Right hindlimb (tissue), 1 donor: ENCODE measurements at places on chromosomes 2 and 18.

GRCh38 chr18:39462436-39462835 lies 1896.8 kb upstream of the CELF4 start:
- no peak for DNase-seq

- DNase-seq, result no peak
Observed at GRCh38 chr2:146262606-146263005, 1582.2 kb upstream of the ACVR2A start.

DNA sequence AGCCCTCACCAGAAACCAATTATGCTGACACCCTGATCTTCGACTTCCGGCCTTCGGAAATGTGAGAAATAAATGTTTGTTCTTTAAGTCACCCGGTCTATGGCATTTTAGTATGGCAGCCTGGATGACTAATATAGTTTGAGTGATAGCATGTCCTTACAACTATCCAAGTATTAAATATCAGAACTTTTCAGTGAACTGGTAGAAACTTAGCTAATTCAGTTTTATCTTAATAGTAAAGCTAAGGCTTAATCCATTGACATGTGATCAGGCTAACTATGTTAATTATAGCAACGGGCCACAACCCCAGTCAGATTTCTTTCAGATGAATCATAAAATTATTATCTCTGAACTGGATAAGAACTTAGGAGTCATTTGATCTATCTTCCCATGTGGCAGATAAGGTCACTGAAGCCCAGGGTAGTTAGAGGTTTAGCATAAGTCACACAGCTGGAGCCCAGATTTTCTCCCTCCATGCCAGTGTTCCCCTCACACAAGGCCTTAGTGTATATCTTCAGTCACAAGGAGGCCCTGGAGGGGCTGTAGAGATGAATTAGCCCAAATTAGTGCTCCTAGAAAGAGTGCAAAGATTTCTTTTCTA lies 40.7 kb upstream of the UPP2 start:
- DNase-seq, result no peak

- no peak for DNase-seq
Observed at GRCh38 chr2:12903272-12903671, 186.5 kb downstream of the TRIB2 start.

GRCh38 chr2:37873229-37873628 lies 51.9 kb upstream of the RMDN2 start:
- DNase-seq, result no peak

DNA sequence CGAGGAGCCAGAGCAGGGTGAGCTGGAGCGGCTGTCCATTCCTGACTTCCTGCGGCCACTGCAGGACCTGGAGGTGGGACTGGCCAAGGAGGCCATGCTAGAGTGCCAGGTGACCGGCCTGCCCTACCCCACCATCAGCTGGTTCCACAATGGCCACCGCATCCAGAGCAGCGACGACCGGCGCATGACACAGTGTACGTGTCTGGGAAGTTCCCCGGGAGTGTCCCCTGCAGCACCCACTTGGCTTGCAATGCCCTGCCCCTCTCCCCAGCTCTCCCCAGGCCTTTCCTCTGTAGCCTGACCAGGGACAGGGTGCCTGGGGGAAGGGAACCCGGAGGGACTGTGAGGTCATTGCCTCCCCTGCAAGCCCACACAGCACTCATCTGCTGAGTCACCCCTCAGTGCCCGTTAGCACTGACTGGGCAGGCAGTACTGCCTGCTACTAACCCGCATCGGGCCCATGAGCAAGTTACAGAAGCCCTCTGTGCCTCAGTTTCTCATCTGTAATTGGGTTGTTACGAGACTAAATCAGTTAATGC lies 29.4 kb upstream of the GMPPA start:
- no peak for DNase-seq

GRCh38 chr18:11654736-11655605 lies 34.1 kb upstream of the GNAL start:
- DNase-seq, result peak; percentile 39

DNA sequence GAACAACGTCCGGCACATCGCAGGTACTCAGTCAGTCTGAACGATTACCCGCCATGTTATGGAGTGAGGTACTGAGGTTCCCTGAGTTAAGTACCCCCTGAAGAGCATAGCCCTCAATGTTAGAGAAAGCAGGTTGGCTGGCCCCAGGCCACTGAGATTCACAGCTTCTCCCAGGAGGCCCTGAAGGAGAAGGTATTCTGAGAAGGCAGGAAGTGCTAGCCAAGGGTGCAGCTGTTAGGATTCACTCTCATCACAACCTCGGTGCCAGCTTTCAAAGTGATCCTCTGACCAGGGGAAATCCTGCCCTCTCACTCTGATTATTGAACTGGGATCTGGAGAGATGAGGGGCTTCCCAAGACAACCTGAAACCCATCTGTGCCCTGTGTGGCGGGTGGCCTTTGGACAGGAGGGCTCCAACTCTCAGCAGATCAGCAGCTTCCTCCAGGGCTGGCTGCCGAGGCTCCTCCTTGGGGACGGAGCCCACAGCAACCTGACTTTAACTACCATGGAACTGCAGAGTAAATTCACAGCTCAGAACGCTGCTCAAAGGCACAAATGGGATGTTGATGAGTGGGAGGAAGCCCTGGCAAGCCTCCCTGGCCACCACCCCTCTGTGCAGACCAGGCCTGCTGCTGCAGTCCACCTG lies 7.8 kb downstream of the EHD3 start:
- DNase-seq, result no peak

DNA sequence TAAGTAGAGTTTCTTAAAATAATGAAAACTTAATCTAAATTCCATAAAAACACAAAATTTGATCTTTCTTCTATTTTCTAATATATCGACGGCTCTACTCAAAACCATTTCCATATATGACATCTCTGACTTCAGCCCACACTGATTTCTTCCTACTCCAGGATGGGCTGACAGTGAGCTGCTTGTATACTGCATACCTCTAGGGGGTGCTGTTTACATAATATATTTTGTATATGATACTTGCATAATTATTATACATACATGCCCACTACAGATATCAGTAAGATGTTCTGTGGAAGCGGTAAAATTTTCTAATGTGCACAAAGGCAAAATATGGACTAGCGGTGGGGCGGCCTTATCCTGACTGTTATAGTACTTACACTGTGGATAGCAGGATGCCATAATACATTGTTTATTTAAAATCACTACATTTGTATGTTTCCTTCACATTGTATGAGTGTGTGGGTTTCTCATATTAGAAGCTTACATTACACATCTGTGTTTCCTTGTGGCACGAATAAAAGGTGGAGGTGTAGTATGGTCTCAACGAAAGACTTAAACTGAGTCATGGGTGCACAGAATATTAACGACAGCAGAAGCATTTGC lies 66.1 kb upstream of the NXPH2 start:
- DNase-seq, result no peak

- DNase-seq, result no peak
Observed at GRCh38 chr18:23235860-23236259, 100.6 kb downstream of the CABLES1 start.

- no peak for DNase-seq
Observed at GRCh38 chr2:54000524-54000923, 29.7 kb upstream of the PSME4 start.
